ENCODE measurements at places on chromosomes 6 and 20. TPM values are rescaled to one million over a fixed set of nuclear protein-coding genes. Genes with fewer than 3 reads are reported as not detected.

DNA sequence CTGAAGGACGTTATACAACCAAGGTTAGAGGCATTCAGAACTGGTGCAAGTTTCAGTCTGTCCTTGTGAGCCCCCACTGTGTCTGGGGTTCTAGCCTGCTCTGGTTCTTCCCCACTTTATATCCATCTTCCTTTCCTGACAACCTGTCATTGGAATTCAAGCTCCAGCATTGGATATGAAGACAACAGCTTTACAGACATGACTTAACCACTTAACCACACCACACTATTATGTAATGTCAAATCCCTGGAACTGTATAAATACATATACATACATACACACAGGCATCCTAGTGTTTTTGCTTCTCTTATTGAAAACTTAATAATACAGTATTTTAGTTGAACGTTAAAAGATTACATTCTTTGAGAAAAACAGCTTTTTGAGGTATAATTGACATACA lies 217.9 kb upstream of the SGK1 start:
- H3K4me3 ChIP-seq: no peak overlapping the region
- H3K4me1 ChIP-seq: no peaks in the 10 kb centered on the region
- H3K36me3 ChIP-seq: no peaks in the 10 kb centered on the region
- H3K27ac ChIP-seq: no peak overlapping the region
- no peak for DNase-seq
- H3K27me3 ChIP-seq: no peaks in the 10 kb centered on the region

Gene SLC17A1
- not detected for polyA plus RNA-seq

Gene LY6G6D
- polyA plus RNA-seq: not detected

DNA sequence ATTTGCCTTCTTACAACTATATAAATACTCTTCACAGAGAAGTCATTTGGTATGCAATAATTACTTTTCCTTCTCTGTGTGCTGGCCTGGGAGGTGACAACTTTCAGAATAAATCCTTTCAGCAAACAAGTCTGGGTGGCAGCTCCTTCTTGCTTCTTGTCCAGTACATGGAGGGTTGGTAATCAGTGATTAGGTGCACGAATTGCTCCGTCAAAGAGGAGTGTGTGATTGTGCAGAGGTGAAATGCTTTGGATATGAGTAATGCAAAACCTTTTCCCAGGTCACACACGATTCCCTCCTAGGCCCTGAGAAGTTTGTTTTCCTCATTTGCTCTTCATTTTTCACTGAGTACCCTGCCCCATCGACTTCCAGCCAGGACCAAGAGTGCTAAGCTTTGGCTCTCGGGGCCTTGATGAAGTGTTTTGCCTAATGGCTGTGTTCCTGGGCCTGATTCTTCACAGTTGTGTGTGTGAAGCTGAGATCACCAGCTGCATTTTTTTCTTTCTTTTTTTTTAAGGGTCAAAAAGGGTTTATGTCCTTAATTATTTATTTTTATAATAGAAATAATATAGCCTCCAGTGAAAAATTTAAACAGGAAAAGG lies 216.5 kb downstream of the ZMYND8 start:
- H3K27ac ChIP-seq: no peak overlapping the region
- no peak for DNase-seq
- no peak overlapping the region for H3K4me3 ChIP-seq
- peaks cover 16% of the 10 kb centered on the region for H3K27me3 ChIP-seq

DNA sequence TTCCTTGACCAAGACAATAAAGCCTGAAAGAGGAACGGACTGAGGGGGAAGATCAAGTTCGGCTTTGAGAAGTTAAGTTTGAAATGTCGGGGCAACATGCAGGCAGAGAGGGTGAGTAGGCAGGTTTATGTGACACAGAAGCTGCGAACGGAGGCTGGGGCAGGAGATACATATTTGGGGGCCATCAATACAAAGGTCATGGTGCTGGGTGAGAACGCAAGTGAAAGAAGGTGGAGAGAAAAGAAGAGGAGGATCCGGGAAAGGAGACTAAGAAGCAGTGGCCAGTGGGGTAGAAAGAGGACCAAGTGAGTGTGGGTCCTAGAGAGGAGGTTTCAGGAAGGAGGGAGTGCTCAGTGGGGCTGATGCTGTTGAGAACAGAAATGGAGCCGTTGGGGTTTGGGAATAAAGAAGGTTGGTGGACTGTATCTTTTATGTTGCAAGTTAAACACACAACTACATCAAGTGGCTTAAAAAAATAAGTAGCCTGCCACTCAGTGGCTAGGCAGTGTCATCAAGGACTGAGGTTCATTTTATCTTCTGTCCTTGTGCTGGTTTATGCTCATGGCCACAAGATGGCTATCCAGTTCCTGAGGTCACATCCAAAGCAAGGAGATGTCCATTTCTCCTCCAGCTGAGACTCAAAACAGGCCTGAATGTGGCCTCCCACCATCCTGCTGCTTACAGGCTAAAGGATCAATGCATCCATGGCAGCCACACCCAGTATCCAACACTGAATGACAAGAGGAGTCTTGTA lies 1.7 kb upstream of the BLCAP start:
- H3K27ac ChIP-seq: no peak overlapping the region
- H3K4me1 ChIP-seq: peaks cover 44% of the 10 kb centered on the region
- H3K36me3 ChIP-seq: no peaks in the 10 kb centered on the region
- H3K27me3 ChIP-seq: no peaks in the 10 kb centered on the region
- H3K4me3 ChIP-seq: peak overlapping the region; percentile 86
- no peak for DNase-seq

DNA sequence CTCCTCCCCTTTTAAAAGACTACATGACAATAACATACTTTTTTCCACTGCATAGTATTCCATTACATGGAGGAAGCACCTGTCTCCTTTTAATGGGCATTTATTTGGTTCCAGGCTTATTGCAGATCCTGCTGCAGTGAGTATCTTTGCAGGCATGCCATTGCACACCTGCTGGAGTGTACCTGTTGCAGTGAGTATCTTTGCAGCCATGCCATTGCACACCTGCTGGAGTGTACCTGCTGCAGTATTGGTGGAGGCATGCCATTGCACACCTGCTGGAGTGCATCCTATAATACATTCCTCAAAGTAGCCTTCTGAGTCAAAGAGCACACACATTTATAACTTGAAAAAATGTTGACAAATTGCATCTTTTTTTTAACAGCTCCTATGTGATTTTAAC lies 1.6 kb downstream of the BFSP1 start:
- H3K36me3 ChIP-seq: no peaks in the 10 kb centered on the region
- no peak for DNase-seq
- H3K4me1 ChIP-seq: peaks cover 6% of the 10 kb centered on the region
- no peak overlapping the region for H3K27ac ChIP-seq
- no peak overlapping the region for H3K4me3 ChIP-seq
- H3K27me3 ChIP-seq: peaks cover 17% of the 10 kb centered on the region

Gene TRAPPC3L
- polyA plus RNA-seq: not detected

- DNase-seq: no peak
- no peaks in the 10 kb centered on the region for H3K36me3 ChIP-seq
- H3K27me3 ChIP-seq: no peaks in the 10 kb centered on the region
Measured at GRCh38 chr6:143234734-143235133, 174.0 kb downstream of the AIG1 start.

DNA sequence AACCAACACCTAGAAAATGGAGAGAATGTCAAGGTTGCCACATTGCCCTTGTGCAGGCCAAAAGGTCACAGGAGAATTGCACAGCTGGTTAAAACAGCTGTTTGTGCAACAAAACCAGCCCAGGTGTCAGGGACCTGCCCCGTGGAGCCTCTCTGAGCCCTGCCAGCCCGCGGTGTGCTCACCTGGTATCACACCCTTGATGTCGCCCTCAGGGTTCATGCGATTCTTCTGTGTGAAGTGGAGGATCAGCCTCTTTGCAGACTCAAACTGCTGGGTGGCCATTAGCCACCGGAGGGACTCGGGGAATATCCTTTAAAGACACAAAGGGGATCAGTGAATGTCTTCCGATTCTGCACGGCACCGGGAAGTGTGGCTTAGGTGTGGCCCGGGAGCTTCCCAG lies 39.2 kb downstream of the PSMG4 start:
- H3K4me3 ChIP-seq: no peak overlapping the region
- peaks cover 5% of the 10 kb centered on the region for H3K27me3 ChIP-seq
- H3K27ac ChIP-seq: no peak overlapping the region
- H3K36me3 ChIP-seq: no peaks in the 10 kb centered on the region
- DNase-seq: no peak
- no peaks in the 10 kb centered on the region for H3K4me1 ChIP-seq

Gene SNAP25
- polyA plus RNA-seq: 0.23 TPM

All from naive B cell (primary cell).